NCI-H460 (cell line): ENCODE measurements at places on chromosomes 7 and 10. TPM values are rescaled to one million over a fixed set of nuclear protein-coding genes. Genes with fewer than 3 reads are reported as not detected.

GRCh38 chr10:75023074-75023473 lies 88.4 kb upstream of the SAMD8 start:
- no peak for DNase-seq

DNA sequence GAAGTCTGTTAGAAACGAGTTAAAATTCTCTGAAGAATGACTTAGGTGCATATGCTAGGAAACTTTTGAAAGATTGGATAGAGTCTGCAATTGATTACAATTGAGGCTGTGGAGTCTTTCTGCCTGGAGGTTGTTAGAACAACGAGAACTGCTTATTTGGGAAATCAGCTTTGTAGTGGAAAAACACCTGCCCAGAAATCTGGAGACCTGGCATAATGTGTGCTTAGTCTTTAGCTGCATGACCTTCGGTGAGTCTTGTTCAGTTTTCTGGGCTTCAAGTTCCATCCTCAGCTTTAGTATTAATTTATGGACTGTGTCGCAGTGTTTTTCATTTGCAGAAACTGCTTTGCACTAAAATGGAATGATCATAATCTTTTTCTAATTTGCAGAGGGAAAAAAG lies 31.7 kb downstream of the CCNY start:
- no peak for DNase-seq

DNA sequence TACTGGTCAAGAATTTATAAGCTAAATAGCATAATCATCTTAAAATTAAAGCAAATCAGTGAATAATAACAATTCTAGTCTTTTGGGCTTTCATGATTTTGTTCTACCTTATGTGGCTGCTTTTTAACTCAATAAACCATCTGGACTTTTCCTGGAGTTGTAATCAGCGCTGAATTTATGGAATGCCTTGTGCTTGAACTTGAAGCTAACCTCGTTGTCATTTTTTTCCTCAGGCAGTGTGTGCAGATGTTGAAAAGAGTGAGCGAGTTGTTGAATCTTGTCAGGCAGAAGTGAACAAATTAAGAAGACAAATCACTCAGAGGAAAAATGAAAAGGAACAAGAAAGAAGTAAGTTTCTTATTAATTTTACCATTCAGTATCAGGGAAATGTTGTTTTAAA lies 29.5 kb downstream of the ABRAXAS2 start:
- DNase-seq: no peak

DNA sequence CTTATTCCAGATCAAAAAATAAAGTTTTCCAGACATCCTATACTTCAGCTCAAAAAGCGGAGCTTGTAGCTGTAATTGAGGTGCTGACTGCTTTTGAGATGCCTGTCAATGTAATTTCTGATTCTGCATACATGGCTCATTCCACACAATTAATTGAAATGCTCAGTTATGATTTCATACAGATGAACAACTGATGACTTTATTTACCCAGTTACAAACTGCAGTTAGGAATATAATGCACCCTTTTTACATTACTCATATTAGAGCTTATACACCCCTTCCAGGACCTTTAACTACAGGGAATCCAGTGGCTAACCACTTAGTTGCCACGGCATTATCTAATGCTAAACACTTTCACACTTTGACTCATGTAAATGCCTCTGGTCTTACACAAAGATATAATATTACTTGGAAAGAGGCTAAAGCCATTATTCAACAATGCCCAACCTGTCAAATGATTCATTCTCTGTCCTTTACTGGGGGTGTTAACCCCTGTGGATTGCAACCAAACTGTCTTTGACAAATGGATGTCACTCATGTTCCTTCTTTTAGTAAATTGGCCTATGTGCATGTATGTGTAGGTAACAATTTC lies 147.3 kb downstream of the ZNF33B start:
- DNase-seq: no peak

- DNase-seq: no peak
Measured at GRCh38 chr10:27635699-27636270, 109.8 kb downstream of the MKX start.

Gene FBXL15
- total RNA-seq: 13.7 and 18.1 TPM in 2 replicates

Gene CTBP2
- total RNA-seq: 75.1 and 77.3 TPM in 2 replicates

Gene MPP7
- total RNA-seq: 0.20 and 0.38 TPM in 2 replicates
